ENCODE measurements at places on chromosomes 6 and 20.

GRCh38 chr6:63389191-63389844 lies 69.5 kb upstream of the LGSN start:
- no peak for DNase-seq

DNA sequence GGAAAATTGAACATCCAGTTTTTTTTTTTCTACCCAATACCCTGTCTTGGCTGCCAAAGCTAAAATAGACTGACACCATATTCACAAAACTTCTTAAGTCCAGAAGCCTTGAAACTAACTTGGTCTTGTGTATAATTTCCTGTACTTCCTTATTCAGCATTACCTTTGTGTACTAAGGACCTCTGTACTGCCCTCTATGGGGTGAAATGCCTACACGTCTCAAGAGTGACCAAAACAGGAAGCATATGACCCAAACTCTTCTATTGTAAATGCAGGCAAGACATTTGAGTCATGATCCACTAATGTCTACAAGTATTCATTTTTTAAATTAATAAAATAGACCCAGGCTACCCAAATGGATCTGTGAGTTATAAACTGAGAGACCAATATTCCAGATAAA lies 50.4 kb downstream of the HMGCLL1 start:
- no peak for DNase-seq

DNA sequence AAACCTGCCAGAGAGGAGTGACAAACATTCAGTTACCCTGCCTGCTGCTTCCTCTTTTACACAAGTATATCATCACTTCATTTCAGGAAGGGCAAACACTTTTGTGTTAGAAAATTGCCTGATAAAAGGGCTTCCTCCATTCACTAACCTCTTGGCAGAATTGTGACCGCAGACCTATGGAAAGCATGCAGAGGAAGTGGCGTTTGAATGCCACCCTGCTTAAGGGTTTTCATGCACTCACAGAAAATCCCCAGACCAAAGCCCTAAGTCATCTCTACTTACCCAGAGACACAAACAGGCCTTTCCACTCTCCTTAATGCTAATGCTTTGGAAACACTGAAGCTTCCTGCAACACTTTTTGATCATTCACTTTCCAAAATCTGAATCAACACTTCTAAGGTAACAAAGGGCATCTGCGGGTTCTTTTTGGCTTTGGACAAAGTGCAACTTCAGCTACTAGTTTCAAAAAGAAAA lies 22.1 kb upstream of the RALGAPA2 start:
- DNase-seq, result no peak

- DNase-seq, result no peak
These were observed 158.7 kb upstream of the PDE10A start for GRCh38 chr6:165821754-165822153.

DNA sequence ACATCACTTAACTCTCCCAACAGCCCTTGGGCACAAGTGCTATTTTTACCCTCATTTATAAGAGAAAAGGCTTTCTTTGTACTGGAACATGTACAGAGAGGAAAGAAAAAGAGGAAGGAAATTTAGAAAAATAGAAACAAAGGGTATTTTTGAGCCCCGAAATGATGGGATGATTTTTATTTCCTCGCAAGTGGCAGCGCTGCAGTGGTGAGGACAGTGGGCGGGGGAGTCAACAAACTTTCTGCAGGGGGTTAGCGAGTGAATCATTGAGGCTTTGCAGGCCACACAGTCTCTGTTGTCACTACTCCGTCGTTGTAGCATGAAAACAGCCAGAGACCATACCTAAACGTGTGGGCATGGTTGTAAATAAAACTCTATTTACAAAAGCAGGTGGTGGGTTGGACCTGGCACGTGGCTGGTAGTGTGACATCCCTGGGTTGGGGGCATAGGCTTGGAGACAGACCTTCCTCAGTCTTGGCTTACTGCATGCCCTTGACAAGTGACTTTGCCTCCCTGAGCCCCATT lies 25.5 kb upstream of the OCSTAMP start:
- no peak for DNase-seq

DNA sequence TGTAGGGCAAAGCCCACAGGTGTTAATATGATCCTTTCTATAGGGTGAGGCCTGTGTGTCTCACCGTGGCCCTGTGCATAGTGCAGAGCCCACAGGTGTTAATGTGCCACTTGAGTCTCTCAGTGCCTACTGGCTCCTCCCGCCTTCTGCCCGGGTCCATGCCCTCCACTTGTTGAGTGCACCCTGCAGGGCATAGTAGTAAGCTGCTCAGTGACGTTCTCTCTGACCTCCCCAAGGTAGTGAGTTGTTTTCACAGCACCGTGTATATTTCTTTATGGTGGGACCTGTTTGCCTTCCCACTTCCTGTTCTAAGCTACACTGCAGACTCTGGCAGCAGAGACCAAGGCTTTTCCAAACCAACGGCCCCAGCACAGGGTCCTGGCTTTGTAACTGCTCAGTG lies 64.5 kb upstream of the SLC22A1 start:
- no peak for DNase-seq
